ENCODE measurements at places on chromosomes 7 and 10. TPM values are rescaled to one million over a fixed set of nuclear protein-coding genes. Genes with fewer than 3 reads are reported as not detected.

- DNase-seq = no peak
Observed at GRCh38 chr7:116570306-116570705, 45.5 kb downstream of the CAV1 start.

- DNase-seq = no peak
Observed at GRCh38 chr10:13973742-13974141, 357.0 kb downstream of the FRMD4A start.

DNA sequence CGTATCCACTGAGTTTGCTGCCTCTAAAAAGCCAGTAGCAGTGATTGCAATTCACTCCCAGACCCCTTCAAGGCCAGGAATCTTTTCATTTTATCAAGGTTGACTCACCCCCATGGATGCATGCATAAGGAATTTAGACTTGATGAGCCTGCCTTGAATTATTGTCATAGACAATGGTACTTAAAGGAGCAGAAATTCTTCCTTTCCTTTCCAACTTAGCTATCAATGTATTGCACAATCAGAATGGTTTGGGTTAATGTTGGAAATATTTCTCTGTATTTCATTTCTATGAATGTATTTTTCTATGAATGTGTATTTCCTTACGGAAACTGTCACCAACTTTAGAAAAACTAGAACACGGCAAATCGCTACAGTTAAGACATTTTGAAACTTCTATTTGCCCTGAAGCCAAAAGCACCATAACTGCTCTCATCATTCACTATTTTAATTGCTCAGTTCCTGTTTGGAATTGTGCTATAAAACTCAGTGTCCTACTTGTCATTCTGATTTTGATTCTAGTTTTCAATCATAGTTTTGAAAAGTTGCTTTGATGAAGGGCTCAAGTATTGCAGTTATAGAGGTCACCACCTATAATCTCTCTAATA lies 355.7 kb upstream of the AKR1E2 start:
- no peak for DNase-seq

Gene MYH16
- total RNA-seq = not detected

Gene RBP3
- not detected for total RNA-seq

Gene TMEM213
- not detected for total RNA-seq

- DNase-seq = no peak
Observed at GRCh38 chr10:1449572-1450205, 287.6 kb downstream of the ADARB2 start.

DNA sequence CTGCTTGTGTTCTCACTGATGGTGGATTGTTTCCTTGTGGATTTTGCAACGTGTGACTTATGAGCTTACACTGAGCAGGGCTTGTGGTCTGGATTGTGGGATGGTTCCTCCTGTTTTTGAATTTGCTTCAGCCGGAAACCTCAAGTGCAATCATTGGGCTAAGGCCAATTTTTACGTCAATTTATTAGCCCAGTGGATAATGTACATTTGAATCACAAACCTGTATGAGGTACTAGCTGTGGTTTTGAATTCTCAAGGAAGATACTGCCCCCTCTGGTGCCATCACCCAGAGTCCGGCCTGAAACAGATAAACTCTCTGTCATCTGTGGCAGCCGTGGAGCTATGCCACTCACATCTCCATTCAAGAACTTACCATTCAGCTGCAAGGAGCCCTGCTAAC lies 7.3 kb upstream of the ZNF777 start:
- no peak for DNase-seq

DNA sequence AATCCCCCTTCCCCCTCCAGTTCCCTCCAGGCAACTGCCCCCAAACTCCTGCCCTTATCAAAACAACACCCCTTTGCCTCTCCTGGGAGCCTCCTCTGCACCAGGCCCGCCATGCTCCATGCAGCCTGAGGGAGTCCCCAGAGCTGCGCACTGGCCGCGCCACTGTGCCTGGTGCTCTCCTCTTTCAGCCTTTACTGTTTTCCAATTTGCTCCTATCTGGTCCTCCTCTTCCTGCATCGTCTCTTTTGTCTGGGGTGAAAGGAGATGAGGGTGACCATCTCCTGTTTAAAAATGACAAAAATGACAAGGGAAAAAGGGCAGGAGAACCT lies 165.8 kb upstream of the ADCY1 start:
- DNase-seq = no peak

Gene LIPJ
- total RNA-seq = not detected

DNA sequence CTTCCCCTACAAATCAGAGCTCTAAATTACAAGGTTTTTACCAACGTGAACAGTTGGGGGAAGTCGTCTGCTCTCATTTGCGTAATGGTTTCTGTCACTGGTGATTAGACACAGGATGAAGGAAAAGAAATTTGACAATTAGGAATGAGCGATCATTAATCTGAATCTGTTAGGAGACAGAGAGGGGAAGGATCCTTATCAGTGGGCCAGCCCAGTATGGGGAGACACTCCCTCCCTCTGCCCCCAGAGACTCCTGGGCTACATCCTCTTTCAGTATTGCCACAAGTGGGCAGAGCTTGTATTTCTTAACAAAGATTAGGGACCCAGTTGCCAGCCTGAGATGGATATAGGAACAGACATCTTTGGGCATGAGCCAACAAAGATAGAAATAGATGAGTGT lies 15.5 kb downstream of the HIF1AN start:
- DNase-seq = no peak

DNA sequence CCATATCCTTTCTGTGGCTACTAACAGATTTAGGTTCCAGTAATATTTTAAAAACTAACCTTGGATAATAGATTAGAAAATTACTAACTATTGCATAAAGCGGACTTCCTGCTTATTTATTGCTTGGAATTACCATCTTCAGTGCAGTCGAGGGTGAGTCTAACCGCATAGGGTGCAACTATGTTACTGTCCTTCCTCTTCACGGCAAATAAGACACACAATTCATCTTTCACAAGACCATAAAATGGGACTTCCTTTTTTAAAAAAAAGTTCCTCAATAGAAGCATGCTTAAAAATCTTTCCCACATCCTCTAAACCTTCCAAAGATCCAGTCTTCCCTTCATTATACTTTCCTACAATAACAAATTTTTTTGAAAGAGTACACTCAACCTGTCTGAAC lies 2.1 kb downstream of the SLC25A40 start:
- no peak for DNase-seq

- no peak for DNase-seq
Observed at GRCh38 chr7:128841921-128842673, 11.9 kb downstream of the FLNC start.

GRCh38 chr10:43203448-43204041 lies 63.3 kb downstream of the RASGEF1A start:
- no peak for DNase-seq

GRCh38 chr7:42456756-42457276 lies 219.8 kb upstream of the GLI3 start:
- no peak for DNase-seq

Gene CFAP43
- not detected for total RNA-seq

Gene GPR85
- 0.68 TPM for total RNA-seq

GRCh38 chr7:79590391-79590790 lies 136.9 kb upstream of the MAGI2 start:
- DNase-seq = no peak

DNA sequence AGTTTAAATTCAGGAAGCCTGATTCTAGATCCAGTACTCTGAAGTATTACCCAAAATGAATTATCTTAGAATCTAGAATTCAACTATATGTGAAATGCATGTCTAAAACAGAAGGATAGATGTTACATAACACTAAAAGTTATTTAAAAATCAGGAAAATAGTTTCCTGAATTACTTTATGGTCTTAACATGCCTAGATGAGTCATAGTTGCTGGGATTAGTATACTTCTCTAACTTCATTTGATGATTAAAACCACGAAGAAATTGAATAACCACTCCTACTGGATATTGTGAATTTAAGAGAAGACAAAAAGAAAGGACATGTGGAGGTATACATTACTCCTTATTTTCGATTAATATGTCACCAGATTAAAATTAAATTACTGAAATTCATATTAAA lies 65.5 kb downstream of the ATAD1 start:
- DNase-seq = no peak

DNA sequence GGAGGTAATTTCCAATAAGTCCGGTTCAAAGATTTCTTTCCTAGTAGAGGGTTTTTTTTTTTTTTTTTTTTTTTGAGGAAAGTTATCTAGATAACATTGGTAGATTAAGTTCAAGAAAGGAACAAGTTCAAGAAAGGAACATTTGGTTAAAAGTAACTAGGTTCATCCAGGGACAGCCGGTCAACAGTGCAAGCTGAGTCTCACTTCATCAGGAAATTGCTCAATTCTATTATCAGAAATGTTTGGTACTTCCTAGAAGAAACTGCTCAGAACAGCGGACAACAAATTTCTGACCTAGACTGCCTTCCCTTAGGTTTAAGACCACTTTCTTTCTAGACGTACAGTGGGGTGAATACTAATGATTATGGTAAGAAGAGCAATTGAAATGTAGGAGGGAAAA lies 3.7 kb upstream of the IL2RA start:
- DNase-seq = no peak

DNA sequence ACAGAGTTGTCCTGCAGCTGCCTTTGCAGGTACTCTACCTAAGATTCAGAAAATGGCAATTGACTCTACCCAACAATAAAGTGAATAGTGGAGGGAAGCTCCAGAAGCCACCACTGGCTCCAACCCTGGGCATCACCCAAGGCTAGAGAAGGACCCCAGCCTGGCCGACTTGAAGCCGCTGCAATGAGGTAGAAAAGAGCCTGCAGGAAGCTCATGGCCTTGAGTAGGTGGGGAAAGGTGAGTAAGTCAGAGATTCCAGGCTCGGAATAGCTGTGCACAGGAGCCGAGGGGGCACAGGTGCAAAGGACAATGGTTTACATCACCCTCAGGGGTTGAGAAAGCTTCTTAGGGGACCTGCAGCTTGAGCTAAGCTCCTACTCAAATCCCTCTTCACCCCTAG lies 83.6 kb downstream of the AOAH start:
- DNase-seq = no peak

Gene RELN
- total RNA-seq = 0.49 TPM

GRCh38 chr10:43703286-43703685 lies 54.6 kb upstream of the ZNF32 start:
- no peak for DNase-seq

DNA sequence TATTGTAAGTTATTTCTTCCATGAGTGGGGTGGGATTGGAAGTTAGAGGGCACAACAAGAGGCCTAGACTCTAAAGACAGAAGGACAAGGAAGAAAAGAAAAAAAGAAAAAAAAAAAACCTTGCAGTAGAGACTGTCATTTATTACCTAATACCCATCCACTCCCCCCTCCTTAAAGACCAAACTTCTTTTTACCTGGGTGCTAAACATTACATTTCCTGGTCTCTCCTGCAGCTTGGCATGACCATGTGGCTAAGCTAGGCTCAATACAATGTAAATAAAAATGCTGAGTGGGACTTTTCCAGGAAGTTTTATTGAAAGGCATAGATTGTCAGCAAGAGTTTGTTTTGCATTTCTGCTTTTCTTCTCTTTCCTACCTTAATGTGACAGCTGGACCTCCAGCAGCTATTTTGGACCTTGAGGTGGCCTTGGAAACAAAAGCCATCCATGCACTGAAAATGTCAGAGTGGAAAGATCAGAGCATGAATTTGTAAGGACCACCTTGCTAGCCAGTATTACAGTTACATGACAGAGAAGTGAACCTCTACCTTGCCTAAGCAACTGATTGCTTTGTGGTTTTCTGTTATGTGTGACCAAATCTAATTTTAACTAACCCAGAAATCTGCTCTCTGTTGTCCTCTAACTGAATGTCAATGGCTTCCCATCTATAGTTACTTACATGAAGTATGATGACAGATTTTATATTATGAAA lies 81.3 kb upstream of the SFMBT2 start:
- DNase-seq = no peak

DNA sequence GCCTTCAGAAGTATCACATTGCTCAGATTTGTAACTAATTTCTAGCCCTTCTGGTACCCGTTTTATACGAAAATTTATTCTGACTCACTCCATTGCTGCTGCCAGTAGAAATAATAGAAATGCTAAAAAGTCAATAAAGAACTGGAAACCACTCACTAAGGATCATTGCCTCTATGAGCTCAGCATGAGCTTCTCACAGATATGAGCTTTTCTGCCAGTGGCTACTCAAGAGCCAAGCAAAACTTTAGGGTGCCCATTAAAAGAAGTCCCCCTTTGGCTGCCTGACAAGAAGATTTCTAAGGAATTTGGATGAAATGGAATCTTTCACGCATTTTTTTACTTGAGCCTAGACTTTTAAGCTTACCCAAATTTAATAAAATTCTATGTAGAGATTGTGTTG lies 52.5 kb downstream of the GPR37 start:
- no peak for DNase-seq

- DNase-seq = no peak
Observed at GRCh38 chr10:11113156-11113555, 95.5 kb downstream of the CELF2 start.

Gene MAGI2
- 31.8 TPM for total RNA-seq

Gene NOM1
- 18.4 TPM for total RNA-seq

- DNase-seq = no peak
Observed at GRCh38 chr7:93719546-93719945, 145.0 kb upstream of the CALCR start.

All from thoracic aorta (tissue), 2 donors.